SHP77 treated with DMSO at 0.1 percent for 48 hours (cell line): ENCODE measurements at places on chromosomes 12 and 14.

- no peak for DNase-seq
These were observed 37.2 kb upstream of the MON2 start for GRCh38 chr12:62429457-62429856.

DNA sequence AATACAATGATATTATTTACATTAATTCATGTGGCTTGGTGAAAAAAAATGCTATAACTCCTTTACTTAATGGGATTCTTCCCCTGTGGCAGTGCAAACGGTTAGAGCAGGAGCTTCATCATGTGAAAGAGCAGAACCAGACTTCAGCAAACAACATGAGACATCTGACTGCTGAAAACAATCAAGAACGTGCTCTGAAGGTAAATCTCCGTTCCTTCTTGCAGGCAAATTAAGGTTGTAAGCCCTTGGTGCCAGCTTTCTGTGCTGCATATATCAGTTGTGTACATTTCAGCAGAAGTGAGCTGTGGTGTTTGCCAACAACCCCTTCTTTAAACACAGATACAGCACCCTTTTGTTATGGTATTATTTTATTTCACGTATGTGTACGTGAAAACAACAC is 171.7 kb downstream of the MIPOL1 start:
- DNase-seq, result peak; percentile 96

- DNase-seq, result no peak
These were observed 24.5 kb downstream of the SSH1 start for GRCh38 chr12:108832730-108833354.

- DNase-seq, result no peak
These were observed 16.4 kb downstream of the BCL2L14 start for GRCh38 chr12:12086973-12087692.

GRCh38 chr12:38124247-38125012 is 192.1 kb upstream of the ALG10B start:
- DNase-seq, result no peak

DNA sequence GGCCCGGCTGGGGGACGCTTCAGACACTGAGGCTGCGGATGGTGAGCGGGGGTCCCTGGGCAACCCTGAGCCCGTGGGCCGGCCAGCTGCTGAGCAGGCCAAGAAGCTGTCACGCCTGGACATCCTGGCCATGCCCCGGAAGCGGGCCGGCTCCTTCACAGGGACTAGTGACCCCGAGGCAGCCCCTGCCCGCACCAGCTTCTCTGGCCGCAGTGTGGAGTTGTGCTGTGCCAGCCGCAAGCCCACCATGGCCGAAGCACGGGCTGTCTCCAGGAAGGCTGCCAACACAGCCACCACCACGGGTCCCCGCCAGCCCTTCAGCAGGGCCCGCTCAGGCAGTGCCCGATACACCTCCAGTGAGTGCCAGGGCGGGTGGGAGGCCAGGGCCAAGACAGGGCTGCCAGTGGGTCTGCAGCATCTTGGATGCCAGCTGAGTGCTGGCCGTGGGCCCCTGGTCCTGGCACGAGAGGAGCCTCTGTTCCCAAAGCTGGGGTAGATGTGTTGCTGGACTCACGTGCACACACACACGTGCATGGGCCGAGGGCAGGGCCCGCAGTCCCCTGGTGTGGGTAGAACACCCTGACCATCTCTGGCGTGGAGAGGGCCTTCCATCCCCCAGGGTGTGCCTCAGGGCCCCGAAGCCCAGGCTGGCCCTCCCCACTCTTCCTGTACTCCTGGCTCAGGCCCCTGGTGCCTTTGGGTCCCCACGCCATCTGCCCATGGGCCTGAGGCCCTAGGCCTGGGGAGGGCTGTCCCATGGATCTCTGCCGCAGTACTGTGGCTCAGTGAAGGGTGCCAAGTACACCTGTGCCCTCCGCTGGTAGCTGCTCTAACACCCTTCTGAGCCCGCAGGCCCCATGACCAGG is 22.8 kb downstream of the CEP170B start:
- DNase-seq, result no peak

DNA sequence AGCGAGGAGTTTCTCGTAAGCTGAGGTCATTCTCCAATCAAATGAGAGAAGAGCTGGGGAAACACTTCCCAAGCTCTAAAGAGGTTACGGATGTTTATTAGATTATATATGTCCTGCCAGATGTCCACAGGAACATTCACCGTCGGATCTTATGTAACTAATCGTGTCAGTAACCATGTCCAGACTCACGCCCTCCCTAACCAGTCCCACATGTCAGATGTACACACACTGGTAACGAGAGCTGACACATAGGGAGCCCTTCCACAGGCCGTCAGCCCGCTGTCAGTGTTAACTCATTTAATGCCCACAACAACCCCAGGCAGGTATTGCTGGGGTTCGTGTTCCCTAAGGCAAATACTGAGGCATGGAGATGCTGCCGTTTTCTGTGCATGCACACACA is 223.7 kb upstream of the RTL1 start:
- DNase-seq, result no peak
